ENCODE measurements at places on chromosomes 2 and 18.
A peak's percentile ranks its signal among the peaks of the same experiment; 100 is the strongest.

DNA sequence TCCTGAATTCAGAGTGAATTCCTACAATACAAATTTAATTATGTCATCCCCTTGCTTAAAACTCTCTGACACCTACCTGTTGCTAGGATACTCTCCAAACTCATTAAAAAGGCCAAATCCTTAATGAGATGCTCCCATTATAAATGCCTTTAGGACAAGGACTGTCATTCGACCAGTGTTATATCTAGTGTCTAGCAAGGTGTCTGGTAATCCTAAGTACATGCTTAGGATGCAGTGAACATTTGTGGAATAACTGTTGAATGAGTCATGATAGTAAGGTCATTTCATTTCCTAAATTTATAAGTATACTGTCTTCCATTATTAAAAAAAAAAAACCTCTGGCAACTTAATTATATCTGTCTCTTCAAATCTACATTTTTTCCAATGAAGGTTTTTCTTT is 588.9 kb upstream of the NRXN1 start:
- DNase-seq, result no peak

DNA sequence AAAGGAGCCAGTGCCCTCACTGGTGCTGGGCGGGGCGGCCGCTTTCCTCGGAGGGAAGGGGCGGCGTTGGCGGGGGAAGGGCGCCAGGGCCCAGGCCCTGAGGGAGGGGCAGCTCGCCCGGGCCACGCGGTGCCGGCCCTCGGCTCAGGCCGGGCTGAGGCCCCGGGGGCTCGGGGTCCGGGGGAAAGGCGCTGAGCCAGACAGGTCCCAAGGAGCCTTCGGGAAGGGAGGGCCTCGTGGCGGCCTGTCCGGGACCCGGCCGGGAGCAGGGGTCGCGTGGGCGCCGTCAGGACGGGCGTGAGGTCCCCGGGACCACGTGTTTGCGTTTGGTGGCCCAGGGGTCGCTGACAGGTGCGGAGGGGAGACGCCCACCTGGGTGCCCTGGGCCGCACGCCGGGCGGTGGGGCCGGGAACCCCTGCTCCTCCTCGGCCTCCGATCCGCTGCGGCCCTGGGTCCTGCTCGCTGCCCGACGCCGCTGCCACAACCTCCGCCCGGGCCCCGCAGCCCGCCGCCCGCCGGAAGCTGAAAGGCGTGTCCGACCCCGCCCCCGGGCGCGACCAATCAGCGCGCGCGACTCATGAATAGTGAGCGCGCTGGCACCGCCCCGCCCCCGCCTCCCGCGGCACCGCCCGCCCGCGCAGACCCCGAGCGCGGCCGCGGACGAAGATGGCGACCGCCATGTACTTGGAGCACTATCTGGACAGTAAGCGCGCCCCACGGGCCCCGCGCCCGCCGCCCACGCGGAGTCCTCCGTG is at the start of gene ING5:
TSS of gene ING5 (plus strand) at position 641 of the 756 bp plus-strand sequence. CDS start at position 668, 27 bp downstream.
- peak; percentile 85 for DNase-seq

GRCh38 chr2:188046437-188046836 is 245.2 kb upstream of the GULP1 start:
- no peak for DNase-seq

DNA sequence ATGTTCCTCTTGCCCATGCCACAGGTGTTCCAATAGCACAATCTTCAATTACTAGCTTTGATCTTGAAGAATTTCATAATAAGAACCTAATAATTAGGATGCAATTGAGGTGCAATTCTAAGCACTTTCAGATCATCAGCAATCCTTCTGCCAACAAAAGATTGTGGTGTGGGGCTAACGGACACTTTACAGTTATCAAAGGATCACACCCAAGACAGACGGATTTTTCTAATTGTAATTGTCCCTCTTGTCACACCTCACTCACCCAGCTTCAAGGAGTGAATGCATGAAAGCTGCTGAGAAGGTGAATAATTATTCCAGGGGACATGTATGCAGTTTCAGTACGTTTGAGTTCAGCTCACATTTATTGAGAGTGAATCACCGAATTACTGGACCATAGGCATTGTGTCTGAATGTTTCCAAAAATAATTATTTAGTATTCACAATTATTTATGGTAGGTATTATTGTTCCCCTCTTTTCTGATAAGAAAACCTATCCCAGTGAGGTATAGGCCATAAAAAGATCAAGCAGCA is 438.5 kb upstream of the TRIB2 start:
- DNase-seq, result no peak

- no peak for DNase-seq
Measured at GRCh38 chr18:45557779-45558178, 57.5 kb upstream of the SLC14A2 start.

DNA sequence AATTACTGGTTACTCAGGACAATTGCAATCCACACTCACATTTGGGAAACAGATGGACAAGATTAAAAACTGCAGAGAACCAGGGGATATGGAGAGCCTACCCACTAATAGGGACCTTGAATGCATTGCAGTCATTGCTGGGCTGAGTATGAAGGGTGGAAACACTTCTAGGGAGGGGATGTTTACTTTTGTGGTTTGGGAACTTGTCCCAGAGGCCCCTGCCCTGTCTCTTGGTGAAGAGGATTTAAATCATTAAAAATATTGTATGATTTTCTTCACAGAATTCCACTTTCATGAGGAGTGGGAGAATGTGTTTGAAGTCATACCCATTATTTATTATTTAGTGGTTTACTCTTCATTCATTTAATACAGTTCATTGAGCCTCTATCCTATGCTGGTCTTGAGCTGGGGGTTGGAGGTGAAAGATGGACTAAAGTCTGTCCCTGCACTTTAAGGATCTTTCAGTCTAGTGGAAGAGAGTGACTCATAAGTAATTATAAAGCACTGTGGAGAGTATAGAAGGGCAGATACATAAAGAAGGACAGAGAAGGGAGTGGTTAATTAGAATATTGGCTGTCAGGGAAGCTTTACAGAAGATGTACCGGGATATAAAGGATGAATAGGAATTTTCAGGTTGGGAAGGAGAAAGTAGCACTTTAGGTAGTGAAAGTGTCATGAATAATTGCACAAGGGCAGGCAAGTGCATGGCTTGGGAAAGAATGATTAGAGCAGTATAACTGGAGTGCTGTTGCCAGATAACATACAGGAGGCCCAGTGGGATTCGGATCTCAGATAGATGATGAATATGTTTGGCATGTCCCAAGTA is 313.4 kb downstream of the LPIN1 start:
- no peak for DNase-seq

DNA sequence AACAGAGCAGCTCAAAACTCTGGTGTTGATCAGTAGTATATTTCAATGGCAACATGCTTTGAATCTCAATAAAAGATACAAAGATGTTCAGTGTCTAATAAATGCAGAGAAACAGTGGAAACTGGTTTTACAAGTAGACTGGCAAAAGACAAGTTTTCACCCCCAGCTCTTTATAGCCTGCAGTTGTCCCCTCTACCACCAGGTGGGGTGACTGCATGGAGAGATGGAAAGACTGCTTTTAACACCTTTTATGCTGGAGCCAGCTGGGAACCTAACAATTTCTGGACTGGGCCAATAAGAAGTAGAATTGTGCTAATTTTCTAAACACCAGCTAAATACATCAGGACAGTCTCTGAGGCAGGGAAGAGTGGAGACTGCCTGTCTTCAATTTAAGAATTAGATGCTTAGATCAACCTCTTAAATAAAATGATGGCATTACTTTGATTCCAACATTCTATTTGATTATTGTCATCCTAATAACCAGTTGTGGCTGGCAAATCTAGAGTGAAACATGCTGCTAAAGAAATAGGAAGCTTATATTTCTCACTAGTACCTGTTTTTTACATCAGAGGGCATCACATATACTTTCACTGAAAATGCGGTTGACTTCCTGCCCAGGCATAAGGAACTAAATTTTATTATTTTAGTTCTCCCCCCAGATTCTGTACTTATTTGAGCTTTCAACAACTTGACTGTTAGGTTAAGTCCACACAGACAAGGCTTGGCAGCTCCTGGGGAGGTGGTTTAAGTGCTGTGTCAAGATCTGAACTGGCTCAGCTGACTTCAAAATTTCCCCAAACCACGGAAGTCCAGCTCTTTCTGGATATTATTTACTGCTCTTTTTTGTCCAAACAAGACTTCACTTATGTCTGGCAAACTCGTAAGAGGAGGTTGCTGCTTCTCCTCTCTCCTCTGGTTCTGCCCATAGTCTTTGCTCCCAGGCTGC is 140.5 kb downstream of the TPGS2 start:
- DNase-seq, result no peak

- DNase-seq, result no peak
Measured at GRCh38 chr18:22690556-22690955, 242.6 kb upstream of the RBBP8 start.

GRCh38 chr18:80088823-80089222 is 20.2 kb upstream of the ADNP2 start:
- no peak for DNase-seq

- no peak for DNase-seq
Measured at GRCh38 chr2:23689131-23689700, 237.7 kb downstream of the ATAD2B start.

DNA sequence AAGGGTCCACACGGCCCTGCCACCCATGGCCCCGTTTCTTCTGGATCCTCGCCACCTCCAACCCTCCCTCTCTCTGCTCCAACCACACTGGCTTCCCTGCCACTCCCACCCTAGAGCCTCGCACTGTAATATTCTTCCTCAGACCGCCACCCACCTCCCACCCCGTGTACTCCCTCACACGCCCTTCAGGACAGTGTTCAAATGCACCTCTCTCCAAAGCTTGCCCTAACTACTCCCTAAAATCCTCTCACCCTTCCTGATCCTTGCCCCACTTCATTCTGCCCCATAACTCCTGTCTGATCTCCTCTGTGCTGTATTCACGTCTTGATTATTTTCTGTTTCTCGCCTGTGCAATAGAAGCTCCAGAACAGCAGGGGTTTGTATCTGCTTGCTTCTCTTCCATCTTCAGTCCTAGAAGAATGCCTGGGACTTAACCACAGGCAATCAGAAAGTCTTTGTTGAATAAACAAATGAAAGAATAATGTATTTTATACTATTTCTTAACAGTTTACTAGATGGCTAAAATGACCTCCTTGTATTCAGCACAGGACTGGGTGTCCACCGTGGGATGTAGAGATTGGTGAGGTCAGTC is 25.5 kb downstream of the EPB41L3 start:
- DNase-seq, result no peak

DNA sequence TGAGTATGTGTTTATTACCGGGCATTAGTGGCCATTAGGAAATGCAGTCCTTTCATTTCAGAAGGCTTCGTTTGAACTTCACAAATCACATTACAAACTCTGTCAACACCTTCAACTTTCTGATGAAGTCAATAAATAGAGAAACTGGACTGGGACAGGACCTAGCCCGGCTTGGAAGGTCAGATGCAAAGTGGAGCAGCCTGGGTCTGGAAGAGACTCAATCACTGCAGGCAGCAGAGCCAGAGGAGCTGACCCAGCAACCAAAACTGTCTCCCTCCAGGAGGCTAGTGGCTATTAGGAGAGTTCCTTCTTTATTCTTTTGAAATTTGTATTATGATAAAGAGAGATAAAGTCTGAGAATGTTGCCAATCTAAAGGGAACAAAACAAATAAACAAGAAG is 167.2 kb upstream of the SPOPL start:
- DNase-seq, result no peak

DNA sequence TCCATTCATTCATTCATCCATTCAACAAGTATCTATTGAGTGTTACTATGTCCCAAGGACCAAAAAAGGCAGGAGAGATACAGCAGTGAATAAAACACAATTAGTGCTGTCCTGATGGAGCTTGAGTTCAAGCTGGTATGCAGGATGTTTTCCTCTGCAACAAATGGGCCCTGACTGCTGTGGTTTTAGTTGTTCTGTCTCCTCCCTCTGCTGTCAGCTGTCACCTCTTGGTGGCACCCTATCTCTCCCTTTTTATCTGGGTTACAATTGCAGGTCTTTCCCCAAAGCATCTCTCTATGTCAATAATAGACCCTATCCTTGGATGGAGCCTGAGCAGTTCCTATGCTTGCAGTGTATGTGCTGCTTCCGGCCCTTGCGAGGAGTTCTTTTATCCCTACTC is 304.8 kb downstream of the PDE11A start:
- no peak for DNase-seq

DNA sequence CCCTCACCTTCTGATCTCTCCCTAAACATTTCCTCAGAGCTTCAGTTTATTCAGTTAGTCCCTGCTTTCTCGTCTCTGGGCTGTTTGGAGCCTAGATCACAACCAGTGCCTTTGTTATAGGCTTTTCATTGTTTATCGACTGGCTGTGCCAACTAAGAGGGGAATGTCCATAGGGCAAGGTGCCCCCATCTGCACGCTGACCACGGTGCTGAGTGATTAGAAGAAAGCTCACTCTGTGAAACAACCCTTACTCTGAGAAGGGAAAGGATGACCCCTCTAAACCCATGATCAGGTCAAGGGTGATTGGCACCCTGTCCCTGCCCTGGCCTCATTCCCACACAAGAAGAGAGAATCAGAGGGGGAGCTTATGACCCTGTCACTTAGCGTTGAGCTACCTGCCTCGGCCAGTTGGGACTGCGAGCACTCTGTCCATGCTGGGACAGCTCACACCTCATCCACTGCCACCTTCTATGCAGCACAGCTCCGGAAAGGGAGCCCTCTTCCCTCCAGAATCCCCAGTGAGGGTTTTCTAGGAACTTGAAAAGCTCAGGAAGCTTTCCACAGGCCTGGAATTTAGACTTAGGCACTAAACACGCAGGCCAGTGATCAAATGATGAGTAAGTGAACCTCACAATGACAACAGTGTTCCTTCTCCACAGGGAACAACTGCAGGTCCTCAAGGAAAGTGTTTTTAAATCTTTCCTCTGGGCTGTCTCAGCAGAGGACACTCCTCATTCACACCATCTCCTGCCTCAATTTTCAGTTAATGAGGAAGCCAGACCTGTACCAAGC is 2.3 kb upstream of the ACTG2 start:
- DNase-seq, result no peak

- no peak for DNase-seq
Measured at GRCh38 chr2:43111788-43112554, 114.4 kb downstream of the ZFP36L2 start.

DNA sequence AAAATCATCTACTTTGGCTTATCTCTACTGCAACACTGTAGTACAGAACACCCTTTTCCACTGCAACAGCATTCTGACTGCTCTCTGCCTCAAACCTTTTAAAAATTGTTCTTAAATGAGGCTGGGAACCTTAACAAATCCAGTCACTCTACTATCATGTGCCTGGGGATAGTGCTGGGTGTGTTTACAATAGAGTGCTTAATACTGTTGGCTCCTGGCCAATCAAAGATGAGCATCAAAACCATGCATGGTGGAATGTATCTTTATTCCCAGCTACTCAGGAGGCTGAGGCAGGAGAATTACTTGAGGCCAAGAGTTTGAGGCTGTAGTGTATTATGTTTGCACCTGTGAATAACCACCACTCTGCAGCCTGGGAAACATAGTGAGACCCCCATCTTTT is 7.4 kb downstream of the ANKAR start:
- no peak for DNase-seq

- DNase-seq, result no peak
Measured at GRCh38 chr2:182548031-182548950, 121.5 kb upstream of the PDE1A start.

DNA sequence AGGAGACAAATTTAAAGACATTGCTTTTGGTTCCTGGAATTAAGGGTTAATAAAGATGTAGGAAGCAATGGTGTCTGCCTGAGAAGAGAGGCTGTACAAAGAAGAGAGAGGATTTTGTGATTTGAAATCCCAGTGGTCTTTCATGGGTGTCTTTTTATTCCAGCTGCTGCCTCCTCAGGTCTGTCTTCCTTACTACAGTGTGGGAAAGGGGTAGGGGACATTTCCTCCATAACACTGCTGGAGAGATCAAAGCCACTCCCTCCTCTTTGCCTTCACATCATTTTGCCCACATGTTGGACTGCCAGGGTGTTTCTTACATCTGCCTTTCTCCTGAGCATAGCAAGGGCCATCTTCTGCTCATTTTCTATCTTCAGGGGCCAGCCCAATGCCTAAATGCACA is 348.5 kb downstream of the EN1 start:
- no peak for DNase-seq

GRCh38 chr2:8253781-8254180 is 428.1 kb upstream of the ID2 start:
- DNase-seq, result no peak
